Liver (tissue), 10 donors: ENCODE measurements at places on chromosomes 7 and 10. TPM values are rescaled to one million over a fixed set of nuclear protein-coding genes. Genes with fewer than 3 reads are reported as not detected.

DNA sequence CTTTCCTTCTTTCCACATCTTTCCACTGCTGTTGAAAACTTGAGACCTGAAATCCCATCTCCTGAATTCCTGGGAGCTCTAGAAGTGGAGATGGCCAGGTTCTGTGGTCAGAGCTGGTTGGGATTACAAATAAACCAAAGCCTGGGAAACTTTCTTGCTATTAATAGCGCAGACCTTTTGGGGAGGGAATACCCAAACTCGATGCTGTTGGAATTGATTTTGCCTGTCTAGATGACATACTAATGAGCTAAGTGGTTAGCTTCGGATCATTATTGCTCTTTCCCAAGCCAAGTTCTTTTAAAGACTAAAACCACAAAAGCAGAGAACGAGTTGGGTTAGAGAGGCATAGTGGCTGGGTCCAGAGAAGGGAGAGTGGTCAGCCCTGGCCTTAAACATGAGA is 76.6 kb downstream of the TCF7L2 start:
- peaks cover 22% of the 10 kb centered on the region for H3K4me1 ChIP-seq
- no peak for DNase-seq
- H3K27ac ChIP-seq = peak overlapping the region; percentile 33
- H3K4me3 ChIP-seq = no peak overlapping the region

DNA sequence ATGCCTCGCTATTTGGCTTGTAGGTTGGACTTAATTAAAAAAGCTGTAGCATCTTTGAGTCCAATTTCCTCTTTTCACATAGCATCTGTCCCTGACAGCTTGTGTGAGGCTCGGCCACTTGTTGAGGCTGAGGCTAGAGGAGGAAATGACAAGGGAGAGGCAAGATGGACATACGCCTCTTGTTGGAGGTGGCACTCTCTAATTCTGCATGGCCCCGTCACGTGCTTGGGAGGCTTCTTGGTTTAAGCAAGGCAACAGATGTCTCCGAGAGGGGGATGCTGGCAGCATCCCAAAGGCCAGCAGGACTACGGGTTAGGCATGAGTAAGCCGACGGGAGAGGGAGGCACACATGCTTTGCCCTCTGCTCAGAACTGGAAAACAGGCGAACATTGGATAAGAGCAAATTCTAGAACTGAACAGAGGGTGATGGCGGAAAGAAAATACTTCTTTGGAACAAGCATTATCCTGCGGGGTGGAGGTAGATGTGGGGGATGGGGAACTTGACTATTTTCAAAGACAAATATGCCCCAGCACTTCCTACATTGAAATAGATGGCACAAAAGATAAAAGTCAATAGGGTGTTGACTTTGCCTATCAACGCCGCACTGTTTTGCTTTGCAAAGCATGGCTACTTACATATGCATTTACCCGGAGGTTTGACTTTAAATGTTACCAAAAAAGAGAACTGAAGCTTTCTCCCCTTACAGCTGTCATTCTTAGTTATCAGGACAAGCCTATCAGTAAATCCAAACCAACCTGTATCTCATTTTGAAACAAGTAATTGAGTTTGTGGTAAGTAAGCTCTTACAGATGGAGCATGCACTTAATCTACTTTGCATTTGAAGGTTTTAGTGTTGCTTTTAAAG is 94.8 kb downstream of the CHN2 start:
- no peak overlapping the region for H3K4me3 ChIP-seq
- H3K4me1 ChIP-seq = peaks cover 60% of the 10 kb centered on the region
- H3K27ac ChIP-seq = no peak overlapping the region
- DNase-seq = no peak

DNA sequence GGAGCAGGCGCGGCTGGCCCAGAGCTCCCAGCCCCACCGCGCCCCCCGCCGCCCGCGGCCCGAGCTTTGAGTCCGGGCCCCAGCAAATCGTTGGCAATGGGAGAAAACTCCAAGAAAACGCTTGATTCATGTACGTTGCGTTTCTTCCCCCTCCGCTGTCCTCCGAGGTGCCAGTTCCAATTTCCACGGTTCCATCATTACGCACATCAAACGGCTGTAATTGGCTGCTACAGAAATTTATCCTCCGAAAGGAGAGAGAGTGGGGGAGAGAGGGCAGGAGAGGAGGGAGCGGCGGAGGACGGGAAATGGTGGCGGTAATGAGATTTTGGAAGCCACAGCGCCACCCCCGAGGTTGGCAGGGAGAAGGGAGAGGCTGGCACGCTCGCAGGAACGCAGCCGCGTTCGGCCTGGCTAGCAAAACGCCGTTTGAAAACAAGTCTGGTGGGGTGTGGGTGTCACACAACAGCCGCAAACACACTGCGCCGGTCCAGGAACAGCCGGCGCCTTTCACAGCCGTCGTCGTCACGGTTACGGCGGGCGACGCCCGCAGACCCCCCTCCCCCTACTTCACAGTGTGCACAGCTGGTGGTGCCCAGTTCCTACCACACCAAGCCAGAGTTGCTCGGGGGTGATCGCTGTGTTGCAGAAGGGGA is 57.5 kb downstream of the UNCX start:
- no peak overlapping the region for H3K4me3 ChIP-seq
- peaks cover 9% of the 10 kb centered on the region for H3K27me3 ChIP-seq
- no peak for DNase-seq
- no peak overlapping the region for H3K27ac ChIP-seq

GRCh38 chr10:6543431-6544005 is 36.6 kb downstream of the PRKCQ start:
- DNase-seq = no peak
- no peaks in the 10 kb centered on the region for H3K4me1 ChIP-seq
- H3K27me3 ChIP-seq = no peaks in the 10 kb centered on the region
- no peak overlapping the region for H3K4me3 ChIP-seq
- H3K36me3 ChIP-seq = no peaks in the 10 kb centered on the region

DNA sequence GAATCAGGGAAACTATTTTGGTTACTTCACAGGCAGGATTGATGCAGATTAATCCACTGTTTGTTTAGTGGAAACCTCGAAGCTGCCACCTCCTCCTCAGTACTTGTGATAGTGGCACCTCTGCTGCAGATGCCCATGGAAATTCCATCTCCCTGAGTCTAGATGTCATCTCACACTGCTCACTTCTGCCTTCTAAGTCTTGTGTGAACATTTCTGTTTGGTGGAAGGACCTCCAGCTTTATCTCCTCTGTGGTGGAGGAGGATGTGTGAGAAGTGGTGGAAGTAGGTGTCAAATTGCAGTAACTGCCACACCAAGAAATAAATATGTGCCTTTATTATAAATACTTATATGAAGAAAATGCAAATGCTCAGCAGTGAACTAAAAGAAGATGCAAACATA is 25.8 kb upstream of the GPR141 start:
- no peaks in the 10 kb centered on the region for H3K36me3 ChIP-seq
- no peak overlapping the region for H3K4me3 ChIP-seq
- DNase-seq = no peak
- H3K4me1 ChIP-seq = no peaks in the 10 kb centered on the region
- no peak overlapping the region for H3K27ac ChIP-seq

GRCh38 chr10:84789026-84789425 is 460.6 kb downstream of the CCSER2 start:
- no peak for DNase-seq
- H3K4me1 ChIP-seq = no peaks in the 10 kb centered on the region
- H3K36me3 ChIP-seq = no peaks in the 10 kb centered on the region
- no peaks in the 10 kb centered on the region for H3K27me3 ChIP-seq
- H3K4me3 ChIP-seq = no peak overlapping the region

- no peak overlapping the region for H3K27ac ChIP-seq
- no peak overlapping the region for H3K4me3 ChIP-seq
- H3K4me1 ChIP-seq = no peaks in the 10 kb centered on the region
Observed at GRCh38 chr7:100516135-100516812, 22.7 kb upstream of the AGFG2 start.

GRCh38 chr7:5213286-5213645 is 23.2 kb downstream of the WIPI2 start:
- no peak for DNase-seq
- no peaks in the 10 kb centered on the region for H3K4me1 ChIP-seq
- H3K4me3 ChIP-seq = no peak overlapping the region
- H3K27ac ChIP-seq = no peak overlapping the region
- peaks cover 46% of the 10 kb centered on the region for H3K36me3 ChIP-seq

- no peak overlapping the region for H3K4me3 ChIP-seq
- no peak for DNase-seq
- H3K4me1 ChIP-seq = peaks cover 4% of the 10 kb centered on the region
- H3K36me3 ChIP-seq = peaks cover 2% of the 10 kb centered on the region
- H3K27ac ChIP-seq = no peak overlapping the region
- no peaks in the 10 kb centered on the region for H3K27me3 ChIP-seq
Observed at GRCh38 chr10:21587391-21587790, 53.4 kb downstream of the MLLT10 start.

DNA sequence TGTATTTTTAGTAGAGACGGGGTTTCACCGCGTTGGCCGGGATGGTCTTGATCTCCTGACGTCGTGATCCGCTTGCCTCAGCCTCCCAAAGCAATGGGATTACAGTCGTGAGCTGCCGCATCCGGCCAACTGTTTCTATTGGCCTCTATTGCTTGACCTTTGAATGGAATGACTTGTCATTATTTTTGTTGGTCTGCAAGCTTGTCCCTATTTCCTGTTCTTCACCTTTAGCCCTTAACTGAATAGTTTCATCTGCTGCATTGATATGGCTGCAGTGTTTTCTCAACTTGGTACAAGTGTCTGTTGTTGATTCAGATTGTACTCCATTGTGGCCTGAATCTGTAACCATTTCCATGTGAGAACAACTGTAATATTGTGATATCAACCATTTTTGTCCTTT is 105.5 kb downstream of the POLL start:
- H3K27me3 ChIP-seq = no peaks in the 10 kb centered on the region
- no peak overlapping the region for H3K27ac ChIP-seq
- H3K4me1 ChIP-seq = peaks cover 18% of the 10 kb centered on the region
- no peak overlapping the region for H3K4me3 ChIP-seq
- no peak for DNase-seq

- DNase-seq = no peak
- no peaks in the 10 kb centered on the region for H3K27me3 ChIP-seq
- H3K36me3 ChIP-seq = peaks cover 2% of the 10 kb centered on the region
- H3K4me3 ChIP-seq = no peak overlapping the region
- no peaks in the 10 kb centered on the region for H3K4me1 ChIP-seq
Observed at GRCh38 chr7:30562498-30562897, 32.2 kb upstream of the GARS1 start.

- no peaks in the 10 kb centered on the region for H3K36me3 ChIP-seq
- H3K27me3 ChIP-seq = no peaks in the 10 kb centered on the region
- no peak for DNase-seq
- no peak overlapping the region for H3K27ac ChIP-seq
Observed at GRCh38 chr7:22386865-22387264, 29.9 kb upstream of the RAPGEF5 start.

DNA sequence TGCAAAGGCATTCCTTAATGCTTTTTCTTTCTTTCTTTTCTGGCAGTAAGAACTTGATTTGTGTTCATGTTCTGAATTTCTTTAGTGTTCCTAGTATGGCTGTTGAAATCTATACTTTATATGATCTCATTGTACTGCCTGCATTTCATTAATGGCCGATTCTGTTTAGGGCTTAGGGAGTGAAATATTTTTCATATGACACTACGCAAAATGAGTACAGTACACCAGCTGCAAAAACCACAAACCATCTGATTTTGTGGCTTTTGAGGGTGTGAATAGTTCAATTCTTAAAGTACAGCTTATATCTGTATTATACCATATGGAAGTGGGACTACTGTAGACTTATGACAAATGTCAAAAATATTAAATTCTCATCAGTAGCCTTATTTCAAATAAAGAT is 69.1 kb upstream of the FOXP2 start:
- no peak overlapping the region for H3K4me3 ChIP-seq
- H3K27me3 ChIP-seq = no peaks in the 10 kb centered on the region
- H3K4me1 ChIP-seq = no peaks in the 10 kb centered on the region
- no peak overlapping the region for H3K27ac ChIP-seq
- H3K36me3 ChIP-seq = no peaks in the 10 kb centered on the region

DNA sequence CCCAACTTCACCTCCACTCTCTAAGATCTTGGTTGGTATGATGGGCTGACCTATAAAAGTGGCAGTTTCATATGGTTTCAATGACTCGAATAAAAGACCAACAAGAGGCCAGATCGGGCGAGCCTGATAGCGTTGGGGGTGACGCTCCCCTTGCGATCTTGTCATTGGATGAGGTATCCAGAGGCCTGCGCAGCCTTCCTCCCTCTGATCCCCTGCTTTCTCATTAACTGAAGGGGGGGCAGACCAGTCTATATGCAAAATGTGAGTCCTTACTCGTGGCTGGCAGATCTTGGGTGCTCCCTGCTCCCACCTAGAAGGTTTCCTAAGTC is 937 bp upstream of the COBL start:
- H3K27me3 ChIP-seq = no peaks in the 10 kb centered on the region
- peaks cover 34% of the 10 kb centered on the region for H3K4me1 ChIP-seq
- peak overlapping the region; percentile 95 for H3K27ac ChIP-seq
- no peaks in the 10 kb centered on the region for H3K36me3 ChIP-seq
- DNase-seq = no peak
- peak overlapping the region; percentile 90 for H3K4me3 ChIP-seq

The DOCK1 gene
- total RNA-seq = 10.0 TPM

The FKBP9 gene
- total RNA-seq = 44.8 TPM

The CNTNAP2 gene
- 0.14 TPM for total RNA-seq

The CHN2 gene
- total RNA-seq = 10.2 TPM

The CALML5 gene
- not detected for total RNA-seq

The CYP3A4 gene
- total RNA-seq = 0.51 TPM

The NUTM2A gene
- 0.59 TPM for total RNA-seq

The HACD1 gene
- total RNA-seq = 2.2 TPM

The LIPM gene
- not detected for total RNA-seq

The SPAG6 gene
- 0.23 TPM for total RNA-seq

The KLHDC10 gene
- total RNA-seq = 24.0 TPM

The TMEM196 gene
- not detected for total RNA-seq

The SKAP2 gene
- 3.4 TPM for total RNA-seq

The CPN1 gene
- total RNA-seq = 119 TPM

The CTAGE15 gene
- total RNA-seq = 1.1 TPM
